ENCODE measurements at places on chromosomes 2 and 18.
A peak's percentile ranks its signal among the peaks of the same experiment; 100 is the strongest.

DNA sequence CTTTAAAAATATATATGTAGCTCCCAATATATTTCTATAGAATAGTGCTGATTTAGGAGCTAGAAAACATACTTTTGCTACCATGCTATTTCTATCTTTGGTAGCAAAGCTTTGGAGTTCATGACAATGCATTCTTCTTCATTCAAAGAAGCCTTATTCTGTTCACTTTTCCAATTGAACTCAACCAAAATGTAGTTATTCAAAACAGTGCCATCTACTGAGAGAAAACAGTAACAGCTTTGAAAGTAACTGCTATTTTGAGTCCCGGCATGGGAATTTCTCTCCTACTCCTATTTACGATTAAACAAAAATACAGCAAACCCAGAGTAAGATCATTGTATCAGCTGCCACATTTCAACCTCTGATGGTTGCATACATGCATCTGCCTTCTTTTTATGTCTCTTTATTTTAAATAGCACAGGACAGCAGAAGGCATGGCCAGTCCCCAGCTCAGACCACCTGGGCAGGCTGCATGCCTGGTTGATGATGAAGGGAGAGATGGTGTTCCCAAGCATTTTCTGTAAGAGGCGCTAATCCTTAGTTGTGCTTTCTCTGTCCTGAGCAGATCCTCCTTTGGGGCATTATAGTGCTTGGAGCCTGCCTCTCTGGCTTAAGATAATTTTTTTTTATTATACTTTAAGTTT, 69.7 kb upstream of the SULT1C3 start:
- peak; percentile 28 for DNase-seq

GRCh38 chr2:72956936-72957335, 39.6 kb downstream of the EMX1 start:
- no peak for DNase-seq

DNA sequence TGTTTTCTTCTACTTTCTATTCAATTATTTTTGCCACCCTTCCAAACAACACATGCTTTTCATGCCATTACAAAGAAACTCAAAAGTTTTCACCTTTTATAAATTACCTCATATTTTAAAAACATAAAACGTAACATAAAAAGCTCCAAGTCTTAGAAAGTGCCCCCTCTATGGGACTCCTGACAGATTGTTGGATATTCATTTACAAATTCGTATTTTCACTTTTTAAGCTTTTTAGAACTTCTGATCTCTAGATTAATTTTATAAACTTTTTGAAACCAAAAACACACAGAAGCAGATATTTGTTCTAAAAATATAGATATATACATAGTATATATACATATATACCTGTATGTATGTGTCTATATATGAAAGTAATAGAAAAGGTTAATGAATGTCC, 1.5 kb downstream of the COL5A2 start:
- DNase-seq = peak; percentile 55

- no peak for DNase-seq
These were observed 50.6 kb downstream of the MSH6 start for GRCh38 chr2:47833516-47833968.

DNA sequence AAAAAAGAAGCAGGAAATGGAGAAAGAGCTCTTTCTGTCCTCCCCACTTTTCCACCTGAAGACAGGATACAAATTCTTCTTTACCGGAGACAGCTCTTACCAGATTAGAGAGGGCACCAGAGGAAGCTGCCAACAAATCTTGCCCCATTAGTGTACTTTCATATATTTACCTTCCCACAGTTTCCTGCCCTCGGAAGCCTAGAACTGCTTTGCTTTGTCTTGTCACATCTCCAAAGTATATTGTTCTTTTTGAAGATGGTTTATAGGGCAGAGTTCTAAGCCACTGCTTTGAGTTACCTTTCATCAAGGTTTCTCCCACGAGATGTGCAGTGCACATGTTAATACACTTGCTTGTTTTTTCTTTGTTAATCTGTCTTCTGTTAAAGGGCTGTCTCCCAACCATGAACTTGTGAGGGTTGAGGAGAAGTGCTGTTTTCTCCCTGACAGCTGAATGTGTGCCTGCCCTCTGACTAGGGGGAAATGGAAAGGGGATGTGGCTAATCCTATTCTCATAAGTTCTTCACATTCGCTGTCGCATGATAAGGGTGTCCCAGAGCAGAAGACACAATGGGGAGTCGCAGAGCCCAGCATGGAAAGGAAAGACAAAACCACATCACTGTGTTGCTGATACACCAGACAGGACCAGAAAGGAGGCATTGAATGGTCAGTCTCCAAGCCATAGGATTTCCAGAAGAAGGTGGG, 24.2 kb downstream of the CENPA start:
- no peak for DNase-seq

DNA sequence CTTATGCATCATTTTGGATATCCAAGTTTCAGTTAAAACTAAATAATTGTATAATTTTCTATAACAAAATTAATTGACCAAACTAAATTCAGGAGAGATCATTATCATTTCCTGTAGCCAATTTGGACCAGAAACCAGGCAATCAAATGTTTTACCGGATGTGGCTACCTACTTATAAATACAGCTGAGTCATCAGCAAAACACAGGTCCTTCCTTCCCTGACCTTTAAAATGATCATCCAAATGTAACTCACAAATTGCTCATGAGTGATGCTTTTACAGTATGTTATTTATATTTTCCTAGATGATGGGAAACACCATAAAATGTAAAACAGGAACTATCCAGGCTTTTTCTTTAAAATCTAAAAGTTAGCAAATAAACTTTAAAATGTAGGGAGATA, 133.7 kb downstream of the CBLN2 start:
- DNase-seq = no peak

Data from dermis blood vessel endothelial cell (primary cell).